ENCODE measurements at places on chromosomes 2 and 18.

GRCh38 chr2:131038258-131039100, 54.8 kb downstream of the FAM168B start:
- no peak for DNase-seq

DNA sequence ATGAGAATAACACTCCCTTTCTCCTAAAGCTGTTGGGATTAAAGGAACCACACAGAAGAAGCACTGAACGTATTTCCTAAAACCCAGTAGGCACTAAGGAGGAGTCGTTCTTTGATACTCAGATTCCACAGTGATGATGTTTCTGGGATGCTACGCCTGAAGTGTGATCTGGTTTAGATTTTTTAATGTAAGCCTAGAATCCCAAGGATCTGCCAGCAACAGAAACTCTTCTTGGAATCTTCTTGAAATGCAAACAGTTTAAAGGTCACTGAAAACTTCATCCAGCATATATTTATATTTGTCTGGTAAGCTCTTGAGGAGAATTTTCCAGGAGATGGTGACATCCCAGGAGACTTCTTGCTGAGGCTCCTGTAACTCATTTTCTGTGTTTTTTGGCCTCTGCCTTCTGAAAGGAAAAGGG, 247.6 kb upstream of the TRIB2 start:
- no peak for DNase-seq

- DNase-seq, result no peak
These were observed 8.1 kb downstream of the EMX1 start for GRCh38 chr2:72925328-72925943.

- no peak for DNase-seq
These were observed 35.5 kb upstream of the SPTBN1 start for GRCh38 chr2:54420524-54421172.

DNA sequence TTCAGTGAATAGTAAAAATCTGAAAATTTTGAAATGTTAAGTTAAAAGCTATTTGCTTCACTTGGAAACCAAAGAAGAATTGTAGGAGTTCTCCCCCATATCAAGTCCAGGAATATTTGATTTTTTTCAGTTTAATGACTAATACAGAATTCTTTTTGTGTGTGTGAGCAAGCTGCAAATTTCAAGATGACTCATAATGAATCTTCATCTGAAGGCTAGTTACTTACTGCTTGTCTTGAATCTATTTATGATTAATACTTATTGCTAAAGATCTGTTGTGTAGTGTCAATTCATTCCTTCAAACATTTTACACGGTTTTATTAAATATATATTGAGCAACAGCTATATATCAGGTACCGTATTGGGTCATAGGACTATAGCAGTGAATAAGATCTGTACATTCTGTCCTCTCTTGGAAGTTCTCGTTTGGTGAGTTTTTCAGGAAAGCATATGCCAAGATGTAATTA, 47.8 kb upstream of the CAVIN2 start:
- DNase-seq, result no peak

- no peak for DNase-seq
These were observed 67.0 kb upstream of the SERTAD2 start for GRCh38 chr2:64720535-64721319.

DNA sequence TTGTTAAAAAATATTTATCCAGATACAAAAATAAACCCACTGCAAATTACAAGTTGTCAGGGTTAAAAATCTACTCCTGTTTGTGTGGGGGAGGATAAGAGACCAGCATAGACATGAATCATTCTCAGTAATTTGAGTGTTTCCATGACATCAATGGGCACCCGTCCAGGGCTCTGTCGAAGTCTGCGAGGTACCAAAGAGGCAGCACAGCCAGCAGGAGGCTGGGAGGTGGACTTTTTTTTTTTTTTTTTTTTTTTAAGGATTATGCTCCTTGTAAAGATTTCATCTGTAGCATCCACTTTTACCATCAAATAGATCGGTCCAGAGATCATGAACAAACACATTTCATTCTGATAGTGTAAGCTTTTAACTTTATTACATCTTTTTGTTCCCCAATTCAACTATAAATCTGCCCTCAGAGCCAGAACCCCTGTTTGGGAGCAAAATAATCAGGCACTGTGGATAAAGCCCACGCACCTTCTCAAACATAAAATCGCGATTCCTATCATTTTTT, 182.0 kb downstream of the TCF4 start:
- peak; percentile 64 for DNase-seq

All from right lobe of liver (tissue), 6 donors.